NCI-H2081 treated with DMSO at 0.1 percent for 48 hours (cell line): ENCODE measurements at places on chromosomes 5 and 9.
A peak's percentile ranks its signal among the peaks of the same experiment; 100 is the strongest.

GRCh38 chr9:136496181-136496580 lies 13.3 kb upstream of the SEC16A start:
- DNase-seq = no peak

DNA sequence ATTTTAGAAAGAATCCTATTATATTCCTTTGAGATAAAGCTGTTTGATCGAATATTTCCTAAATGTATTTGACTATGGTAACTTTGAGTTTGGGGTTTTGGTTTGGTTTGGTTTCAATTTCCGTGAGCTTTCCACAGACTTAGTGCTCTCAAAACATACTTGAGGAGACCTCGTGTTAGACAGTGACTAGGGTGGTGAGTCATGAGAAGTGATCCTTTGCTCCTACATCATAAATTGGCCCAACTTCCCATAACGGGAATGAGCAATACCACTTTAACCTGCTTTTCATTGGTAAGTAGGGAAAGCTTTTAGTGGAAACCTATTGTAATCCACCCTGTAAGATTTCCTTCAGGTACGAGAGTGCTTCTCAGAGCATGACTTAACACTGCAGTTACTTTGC lies 3.8 kb upstream of the RASEF start:
- no peak for DNase-seq

DNA sequence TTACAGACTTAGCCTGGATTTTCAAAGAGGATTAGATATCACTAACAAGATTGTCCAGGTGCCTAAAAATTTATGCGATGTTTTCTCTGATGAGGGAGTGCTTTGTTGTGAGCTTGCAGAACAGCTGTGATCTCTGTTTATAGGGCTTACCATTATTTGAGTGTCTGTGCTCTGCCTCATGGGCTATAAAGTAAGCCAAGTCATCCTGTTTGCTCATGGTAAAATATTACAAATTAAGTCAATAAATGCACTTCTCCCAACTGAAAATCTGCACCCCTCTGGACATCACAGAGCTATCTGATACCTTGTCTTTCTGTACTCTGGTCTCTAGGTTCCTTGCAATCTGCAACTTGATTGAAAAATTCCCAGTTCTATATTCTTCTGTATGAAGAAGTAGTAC lies 293.4 kb upstream of the ACTBL2 start:
- DNase-seq = no peak

DNA sequence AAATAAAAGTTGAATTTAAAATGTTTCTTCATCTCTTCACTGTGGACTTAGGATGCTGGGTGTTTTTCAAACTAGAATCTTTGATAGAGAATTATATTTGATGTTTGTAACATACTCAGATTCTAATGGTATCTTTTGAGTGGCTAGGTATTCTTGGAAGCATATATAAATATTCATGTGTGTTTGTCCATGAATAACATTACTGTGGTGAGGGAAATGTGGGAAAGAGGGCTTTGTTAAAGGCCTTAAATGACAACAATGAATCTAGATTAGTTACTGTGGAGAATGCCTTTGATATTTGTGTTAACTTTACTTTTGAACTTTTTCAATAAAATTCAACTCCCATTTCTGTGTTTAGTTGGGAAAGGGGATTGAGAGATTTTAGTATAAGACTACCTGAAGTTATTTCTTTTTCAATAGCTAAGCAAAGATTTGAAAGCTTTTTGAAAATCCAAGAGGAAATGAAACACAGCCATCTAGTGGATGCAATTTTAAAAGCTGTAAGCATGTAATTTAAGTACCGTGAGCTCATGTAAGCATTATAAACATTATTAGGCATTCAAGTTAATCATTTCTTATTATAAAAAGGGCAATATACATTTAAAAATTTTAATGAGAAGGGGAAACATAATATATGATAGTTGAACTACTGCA lies 69.6 kb downstream of the CCDC171 start:
- peak; percentile 6 for DNase-seq
